ENCODE measurements at places on chromosomes 3 and 15.

GRCh38 chr3:157428853-157429252 is 7.8 kb upstream of the PTX3 start:
- no peak for DNase-seq

DNA sequence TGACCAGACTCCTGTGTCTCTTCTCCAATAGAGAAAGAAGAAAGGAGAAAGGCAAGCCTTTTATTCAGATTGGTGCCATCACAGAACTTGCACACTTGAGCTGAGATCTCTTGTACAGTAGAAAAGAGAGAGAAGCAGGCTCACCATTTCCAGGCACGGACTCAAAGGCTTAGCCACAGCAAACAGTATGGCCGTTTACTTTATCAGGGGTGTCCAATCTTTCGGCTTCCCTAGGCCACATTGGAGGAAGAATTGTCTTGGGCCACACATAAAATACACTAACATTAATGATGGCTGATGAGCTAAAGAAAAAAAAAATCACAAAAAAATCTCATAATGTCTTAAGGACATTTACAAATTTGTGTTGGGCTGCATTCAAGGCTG is 5.0 kb downstream of the IFT80 start:
- no peak for DNase-seq

DNA sequence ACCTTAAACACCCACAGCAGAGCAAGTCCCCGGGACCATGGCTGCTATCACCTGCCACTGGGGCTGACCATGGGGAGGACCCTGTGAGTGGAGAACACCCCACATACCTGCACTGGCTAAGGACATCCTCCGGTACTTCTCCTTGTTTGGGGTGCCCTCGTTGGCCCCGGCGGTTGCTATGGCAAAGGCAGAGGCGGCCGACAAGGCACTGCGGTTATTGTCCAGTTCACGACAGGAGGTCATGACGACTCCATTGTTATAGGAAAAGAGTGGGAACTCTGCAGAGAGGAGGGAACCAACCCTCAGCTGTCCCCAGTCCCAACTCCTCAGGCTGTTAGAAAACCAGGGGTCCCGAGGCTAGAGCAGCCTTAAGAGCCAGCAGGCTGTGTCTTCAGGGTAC is 54.8 kb upstream of the CTSH start:
- no peak for DNase-seq

- DNase-seq = peak; percentile 26
Observed at GRCh38 chr15:88890495-88890894, 4.8 kb downstream of the HAPLN3 start.

GRCh38 chr3:194505791-194506415 is 19.1 kb upstream of the ATP13A3 start:
- DNase-seq = no peak

DNA sequence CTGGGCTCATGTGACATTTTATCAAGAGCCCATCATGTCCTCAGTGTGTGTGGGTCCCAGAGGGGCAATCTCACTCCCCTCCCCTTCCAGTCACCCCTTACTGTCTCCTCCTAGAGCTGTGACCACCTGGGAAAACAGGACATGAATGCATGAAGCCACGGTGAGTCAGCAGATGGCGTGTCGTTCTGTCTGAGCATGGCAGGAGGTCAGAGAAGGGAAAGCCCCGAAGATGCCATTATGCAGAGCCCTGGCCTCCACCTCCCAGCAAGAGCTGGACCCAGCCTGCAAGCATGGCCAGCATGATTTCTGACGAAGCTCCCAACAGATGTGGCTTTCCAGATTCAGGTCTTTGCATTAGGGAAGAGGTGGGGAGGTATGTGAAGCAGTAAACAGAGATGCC is 118.5 kb downstream of the TLE3 start:
- no peak for DNase-seq

GRCh38 chr3:170745211-170745718 is 124.7 kb downstream of the RPL22L1 start:
- no peak for DNase-seq

GRCh38 chr15:30044377-30044776 is 38.4 kb upstream of the GOLGA8J start:
- no peak for DNase-seq

- DNase-seq = no peak
Observed at GRCh38 chr3:133881492-133881891, 14.2 kb downstream of the RAB6B start.

DNA sequence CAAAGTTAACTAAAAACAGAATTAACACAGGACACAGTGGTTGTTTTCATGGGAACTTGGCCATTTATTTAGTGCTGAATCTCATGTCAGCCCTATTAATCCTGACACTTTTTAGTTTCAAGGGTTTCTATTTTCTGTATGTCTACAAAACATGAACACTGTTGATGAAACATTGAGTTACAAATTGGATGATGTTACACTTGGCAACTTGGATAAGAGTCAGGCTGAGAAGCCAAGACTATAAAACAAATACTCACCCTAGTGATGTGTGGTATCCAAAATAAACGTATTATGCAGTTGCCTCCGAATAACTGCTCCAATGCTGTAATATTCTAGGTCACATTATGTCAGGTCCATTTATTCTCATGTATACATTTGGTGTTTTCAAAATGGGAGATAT is 349.6 kb downstream of the ZIC1 start:
- peak; percentile 86 for DNase-seq

DNA sequence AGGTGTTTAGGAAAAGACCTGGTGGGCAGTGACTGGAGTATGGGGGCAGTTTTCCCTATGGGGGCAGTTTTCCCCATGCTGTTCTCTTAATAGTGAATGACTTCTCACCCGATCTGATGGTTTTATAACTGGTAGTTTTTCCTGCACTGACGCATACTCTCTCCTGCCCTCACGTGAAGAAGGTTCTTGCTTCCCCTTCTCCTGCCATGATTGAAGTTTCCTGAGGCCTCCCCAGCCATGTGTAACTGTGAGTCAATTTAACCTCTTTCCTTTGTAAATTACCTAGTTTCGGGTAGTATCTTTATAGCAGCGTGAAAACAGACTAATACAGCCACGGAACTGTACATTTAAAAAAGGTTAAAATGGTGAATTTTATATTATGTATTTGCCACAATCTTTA is 25.0 kb upstream of the CHRNB4 start:
- DNase-seq = no peak

DNA sequence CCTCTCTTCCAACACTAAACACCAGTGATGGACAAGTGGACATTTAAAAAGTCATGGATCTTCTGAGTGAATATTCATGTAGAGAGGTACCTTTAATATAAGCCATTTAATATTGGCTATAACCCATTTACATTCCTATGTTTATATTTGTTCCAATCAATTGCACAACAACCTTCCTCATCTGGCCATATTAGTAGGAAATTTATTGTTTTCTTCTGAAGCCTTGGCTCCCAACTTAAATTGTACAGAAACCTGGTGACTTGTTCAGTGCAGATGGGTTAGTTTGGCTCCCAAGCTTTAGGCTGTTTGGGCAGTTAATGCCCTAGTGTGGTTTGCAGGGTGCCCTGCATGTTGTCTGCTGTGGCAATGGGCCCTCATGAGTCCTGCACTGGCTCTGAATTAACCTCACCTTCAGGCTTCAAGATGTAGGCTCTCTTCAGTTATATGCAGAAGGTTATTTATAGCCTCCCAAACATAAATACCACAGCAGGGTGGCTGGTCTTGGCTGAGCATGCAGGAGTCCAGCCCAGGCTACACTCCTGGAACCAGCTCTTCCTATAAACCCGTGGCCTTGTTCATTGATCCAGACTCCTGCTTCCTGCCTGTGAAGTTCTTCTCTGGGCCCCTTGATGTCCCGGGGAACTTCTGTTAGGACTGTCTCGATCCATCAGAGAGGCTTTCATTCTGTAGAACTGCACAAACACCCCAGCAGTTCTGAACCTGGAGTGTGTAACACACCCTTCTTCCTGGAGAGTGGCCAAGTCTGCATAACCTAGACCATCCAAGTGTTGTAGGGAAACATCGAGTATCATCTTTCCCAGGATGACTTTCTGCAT is 57.0 kb downstream of the DUT start:
- DNase-seq = no peak

- no peak for DNase-seq
Observed at GRCh38 chr3:43011638-43012037, 32.5 kb downstream of the GASK1A start.

DNA sequence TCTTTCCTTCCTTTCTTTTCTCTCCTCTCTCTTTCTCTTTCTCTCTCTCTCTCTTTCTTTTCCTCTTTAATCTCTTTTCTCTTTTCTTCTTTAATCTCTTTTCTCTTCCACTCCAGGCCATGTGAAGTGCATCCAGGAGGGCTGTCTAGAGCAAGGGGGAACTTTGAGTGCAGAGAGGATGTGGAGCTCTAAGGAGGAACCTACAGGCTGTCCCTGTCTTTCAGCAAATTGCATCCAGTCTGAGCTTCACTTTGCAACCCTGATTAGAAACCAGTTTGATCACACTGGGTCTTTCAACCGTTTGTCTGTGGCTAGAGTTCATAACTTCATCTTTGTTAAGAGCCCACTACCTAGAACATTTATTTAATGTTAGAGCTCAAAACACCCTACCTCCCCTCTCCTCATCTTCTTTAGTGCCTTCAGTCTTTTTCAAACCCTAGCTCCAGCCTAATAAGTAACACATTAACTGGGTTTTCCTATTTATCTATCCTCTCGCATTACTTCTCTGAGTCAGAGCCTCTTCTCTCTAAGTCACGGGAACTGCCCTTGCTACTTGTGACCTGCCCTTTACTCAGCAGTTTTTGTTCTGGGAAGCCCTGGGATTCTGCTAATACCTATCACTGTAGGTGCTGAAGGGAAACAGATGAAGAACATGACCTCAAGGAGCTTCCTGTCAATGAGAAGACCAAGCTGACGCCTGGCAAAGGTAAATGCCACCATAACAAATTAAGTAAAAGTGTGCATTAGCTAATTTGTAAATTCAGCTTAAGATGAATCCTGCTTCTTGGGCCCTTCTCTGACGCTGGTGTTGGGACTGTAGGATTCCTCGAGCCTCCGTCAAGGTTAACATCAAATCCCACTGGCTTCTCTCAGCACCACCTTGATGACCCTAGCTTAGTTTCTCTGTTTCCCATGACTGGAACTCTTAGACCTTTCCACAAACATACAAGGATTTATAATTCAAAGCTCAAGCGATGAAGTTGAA is at the start of gene GCNT3:
Gene GCNT3, plus strand, starts transcription at position 508 of the 985 bp plus-strand sequence. CDS start 6,456 bp downstream, outside the sequence.
- DNase-seq = peak; percentile 69

DNA sequence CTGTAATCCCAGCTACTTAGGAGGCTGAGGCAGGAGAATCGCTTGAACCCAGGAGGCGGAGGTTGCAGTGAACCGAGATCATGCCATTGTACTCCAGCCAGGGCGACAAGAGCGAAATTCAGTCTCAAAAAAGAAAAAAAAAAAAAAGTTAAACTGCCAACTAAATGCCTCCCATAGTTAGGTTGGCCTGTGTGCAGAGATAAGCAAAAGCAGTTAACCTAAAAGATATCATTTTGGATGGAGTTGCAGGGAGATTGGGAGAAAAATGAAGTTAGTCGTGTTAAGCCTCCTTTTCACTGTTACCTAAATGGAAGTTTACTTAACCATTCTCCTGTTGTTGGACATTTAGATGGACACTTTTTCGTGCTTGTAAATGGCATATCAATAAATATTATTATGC is 11.4 kb upstream of the FETUB start:
- DNase-seq = no peak

DNA sequence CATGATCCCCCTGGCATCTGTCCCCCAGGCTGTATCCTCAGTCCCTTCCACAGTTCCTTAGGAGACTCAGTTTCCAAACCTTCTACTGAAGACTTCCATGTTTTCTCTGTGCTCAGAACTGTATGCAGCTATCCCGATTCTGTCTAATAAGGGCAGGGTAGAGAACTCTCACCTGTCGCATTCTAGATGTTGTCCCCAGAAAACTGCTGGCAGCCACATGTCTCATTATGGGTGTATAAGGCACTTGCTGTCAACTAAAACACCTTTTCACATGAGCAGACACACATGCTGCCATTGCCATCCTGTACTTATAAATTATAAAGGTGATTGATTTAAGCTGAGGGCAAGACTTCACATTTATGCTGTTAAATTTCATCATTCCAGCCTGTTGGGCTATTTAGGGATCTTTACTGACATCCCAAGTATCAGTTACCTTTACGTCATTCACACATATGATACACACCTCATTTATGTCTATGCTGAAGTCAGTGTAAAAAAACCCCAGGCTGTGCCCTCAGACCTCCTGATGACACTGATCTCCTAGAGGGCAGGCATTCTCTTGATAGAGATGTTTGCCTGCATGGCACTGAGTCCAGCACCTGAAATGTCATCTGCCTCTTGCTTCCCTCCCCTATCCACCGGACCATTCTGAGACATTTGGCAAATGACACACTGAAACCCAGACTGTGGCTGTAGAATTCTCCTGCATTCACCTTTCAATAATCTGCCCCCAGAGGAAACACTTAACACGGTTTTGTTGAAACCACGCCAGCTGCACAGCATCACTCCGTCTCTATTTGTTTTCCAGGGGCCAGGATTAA is 35.8 kb downstream of the BTD start:
- no peak for DNase-seq

GRCh38 chr3:127970966-127971592 is 56.0 kb downstream of the KBTBD12 start:
- peak; percentile 33 for DNase-seq

GRCh38 chr15:71114887-71115566 is at the start of gene THSD4:
TSS of gene THSD4 (plus strand) at chr15:71115471.
- DNase-seq = no peak

DNA sequence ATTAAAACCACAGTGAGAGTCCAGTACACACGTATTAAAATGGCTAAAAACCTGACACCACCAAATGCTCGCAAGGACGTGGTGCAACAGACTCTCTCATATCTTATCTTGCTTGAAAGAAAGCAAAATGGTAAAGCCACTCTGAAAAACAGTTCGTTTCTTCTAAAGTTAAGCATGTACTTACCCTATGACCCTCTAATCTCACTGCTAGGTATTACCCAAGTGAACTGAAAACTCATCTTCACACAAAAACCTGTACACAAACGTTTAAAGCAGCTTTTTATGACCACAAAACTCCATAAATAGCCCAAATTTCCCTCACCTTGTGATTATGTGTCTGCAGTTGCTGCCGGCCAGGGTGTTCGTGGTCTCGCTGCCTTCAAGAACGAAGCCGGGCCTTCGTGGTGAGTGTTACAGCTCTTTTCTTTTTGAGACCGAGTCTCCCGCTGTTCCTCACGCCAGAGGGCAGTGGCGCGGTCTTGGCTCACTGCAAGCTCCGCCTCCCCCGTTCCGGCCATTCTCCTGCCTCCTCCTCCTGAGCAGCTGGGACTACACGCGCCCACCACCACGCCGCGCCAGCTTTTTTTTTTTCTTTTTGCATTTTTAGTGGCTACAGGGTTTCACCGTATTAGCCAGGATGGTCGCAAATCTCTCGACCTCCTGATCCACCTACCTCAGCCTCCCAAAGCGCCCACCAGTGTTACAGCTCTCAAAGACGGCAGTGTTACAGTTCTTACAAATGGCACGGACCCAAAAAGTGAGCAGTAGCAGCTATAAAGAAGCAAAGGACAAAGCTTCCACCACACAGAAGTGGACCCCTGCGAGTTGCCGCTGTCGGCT is 165.4 kb downstream of the TJP1 start:
- peak; percentile 14 for DNase-seq

DNA sequence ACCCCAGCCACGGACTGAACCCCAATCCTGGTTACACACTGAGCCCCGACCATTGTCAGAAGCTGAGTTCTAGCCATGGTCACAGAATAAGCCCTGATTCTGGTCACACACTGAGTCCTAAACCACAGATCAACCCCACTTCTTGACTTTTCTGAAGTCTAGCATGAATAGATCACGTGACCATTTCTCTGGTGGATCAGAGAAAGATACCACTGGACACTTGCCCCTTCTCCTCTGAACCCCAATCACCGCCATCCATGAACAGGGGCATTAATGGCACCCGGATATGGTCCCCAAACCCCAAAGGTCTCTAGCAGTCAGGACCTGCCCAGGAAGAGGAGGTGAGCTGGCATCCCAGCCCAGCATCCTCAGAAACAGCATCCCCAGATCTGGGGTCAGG is 9.1 kb downstream of the HCN4 start:
- no peak for DNase-seq
